ENCODE measurements at places on chromosomes 2 and 18.

DNA sequence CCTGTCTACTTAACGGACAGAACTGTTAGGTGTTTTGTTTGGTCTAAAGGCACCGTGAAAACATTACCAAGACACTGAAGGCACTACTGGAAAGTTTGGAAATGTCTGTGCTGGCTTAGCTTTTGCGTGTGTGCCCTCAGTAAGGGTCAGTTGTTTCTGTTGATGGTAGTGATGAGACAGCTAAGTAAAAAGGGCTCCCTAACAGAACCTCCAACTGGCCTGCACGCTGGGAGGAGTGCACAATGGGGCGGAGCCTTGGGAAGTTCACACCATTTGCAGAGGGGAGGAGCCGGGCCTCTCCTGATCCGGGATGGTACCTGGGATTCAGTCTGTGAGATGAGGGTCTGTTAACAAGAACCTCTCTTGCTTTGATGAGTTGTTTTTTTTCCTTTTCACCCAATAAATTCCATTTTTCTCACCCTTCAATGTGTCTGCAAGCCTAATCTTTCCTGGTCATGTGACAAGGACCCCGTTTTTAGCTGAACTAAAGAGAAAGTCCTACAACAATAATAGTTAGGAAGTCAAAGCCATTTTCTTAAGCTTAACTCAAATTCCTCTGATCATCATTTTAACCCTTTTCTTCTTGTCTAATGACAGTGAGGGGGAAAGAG is 368.7 kb downstream of the PARD3B start:
- DNase-seq, result no peak

DNA sequence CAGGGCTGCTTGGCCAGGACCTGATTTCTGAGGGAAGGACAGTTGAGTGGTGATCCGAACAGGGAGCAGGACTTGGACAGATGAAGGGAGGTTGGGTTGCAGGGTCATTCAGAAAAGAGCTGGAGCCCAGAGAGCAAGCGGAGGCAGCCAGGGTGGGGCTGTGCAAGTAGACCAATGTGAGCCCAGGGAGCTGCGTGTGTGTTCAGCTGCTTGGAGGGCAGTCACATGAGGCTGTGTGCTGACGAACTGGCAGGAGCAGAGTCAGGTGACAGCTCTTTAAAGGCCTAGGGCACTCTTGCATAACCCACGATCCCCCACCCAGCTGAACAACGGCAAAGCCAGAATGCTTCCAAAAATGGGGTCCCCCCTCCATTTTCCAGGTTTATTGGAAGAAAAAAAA is 4.6 kb upstream of the MLPH start:
- no peak for DNase-seq

GRCh38 chr2:188042412-188042811 is 249.3 kb upstream of the GULP1 start:
- no peak for DNase-seq

GRCh38 chr2:191636586-191636985 is 41.4 kb upstream of the NABP1 start:
- no peak for DNase-seq

- no peak for DNase-seq
Measured at GRCh38 chr2:39733070-39733674, 45.9 kb downstream of the THUMPD2 start.

GRCh38 chr18:58576638-58577251 is 52.1 kb downstream of the ALPK2 start:
- DNase-seq, result no peak

DNA sequence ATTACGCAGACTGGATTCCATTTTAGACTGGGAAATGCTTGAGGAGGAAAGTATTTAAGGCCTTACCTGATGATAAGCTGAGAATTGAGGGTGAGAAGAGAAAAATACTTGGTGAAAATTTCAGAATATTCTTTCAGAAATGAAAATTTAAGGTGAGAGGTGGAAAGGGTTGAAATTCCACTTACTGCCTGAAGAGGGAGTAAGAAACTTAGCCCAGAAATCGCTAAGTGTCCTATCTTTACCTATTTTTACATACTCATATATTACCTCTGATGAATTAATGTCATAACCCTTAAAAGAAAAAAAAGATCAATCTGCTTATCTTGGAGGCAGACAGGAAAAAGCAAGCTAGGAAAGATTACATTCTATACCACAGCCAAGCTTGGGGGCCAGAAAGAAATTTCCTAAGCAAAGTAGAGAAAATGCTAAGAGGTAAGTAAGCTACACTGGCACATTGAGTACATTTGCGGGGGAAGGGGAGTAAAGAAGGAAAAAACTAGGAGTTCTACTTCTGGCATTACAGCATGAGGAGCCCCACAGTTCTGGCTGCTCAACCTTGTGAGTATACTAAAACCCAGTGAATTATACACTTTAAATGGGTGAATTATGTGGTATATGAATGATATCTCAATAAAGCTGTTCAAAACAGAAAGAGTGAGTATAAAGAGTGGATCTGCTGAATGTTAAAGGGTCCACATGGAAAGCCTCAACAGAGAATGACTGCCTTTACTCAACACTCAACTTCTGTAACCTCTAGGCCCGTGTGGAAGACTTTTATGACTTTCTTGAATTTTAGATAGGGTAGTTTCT is 33.8 kb downstream of the SMC6 start:
- DNase-seq, result no peak

DNA sequence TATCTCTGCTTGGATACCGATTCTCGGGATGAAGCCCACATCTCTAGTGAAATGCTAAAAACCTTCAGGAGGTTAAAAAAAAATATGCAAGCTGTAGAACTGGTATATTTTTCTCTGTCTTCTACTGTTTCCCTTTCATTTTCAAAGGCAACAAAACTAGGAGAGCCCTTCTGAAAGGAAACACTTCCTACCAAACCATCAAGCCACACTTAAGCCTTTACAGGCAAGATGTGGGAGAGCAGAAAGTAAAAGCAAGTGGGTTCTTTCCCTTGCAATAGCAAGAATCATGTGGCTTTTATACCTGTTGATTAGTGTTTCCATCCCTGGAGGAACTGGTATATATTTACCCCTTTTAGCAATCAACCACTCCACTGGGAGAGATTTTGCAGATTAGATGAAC is 147.9 kb upstream of the ACAA2 start:
- no peak for DNase-seq

- no peak for DNase-seq
Measured at GRCh38 chr2:220127311-220127710, 499.9 kb downstream of the SLC4A3 start.

DNA sequence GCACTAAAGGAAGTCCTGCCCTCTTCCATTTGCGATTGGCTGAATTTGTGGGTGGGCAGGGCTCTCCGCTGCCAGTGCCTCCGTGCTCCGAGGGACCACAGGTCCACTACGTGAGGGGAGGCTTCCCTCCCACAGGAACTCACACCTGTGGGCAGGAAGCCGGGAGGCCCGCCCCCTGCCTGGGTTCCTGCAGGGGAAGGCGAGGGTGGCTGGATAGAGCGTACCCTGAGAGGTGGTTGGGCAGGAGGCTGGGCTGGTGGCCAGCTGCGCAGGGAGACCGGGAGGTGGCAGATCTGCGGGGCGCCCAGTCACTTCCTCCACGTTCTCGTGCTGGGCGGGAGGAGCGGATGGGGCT is 47.0 kb upstream of the PTH2R start:
- no peak for DNase-seq

- peak; percentile 12 for DNase-seq
Measured at GRCh38 chr2:168348076-168348475, 100.7 kb upstream of the STK39 start.

- DNase-seq, result no peak
Measured at GRCh38 chr2:152562198-152562884, 154.9 kb downstream of the PRPF40A start.

- no peak for DNase-seq
Measured at GRCh38 chr2:77571545-77571944, 49.4 kb upstream of the LRRTM4 start.

GRCh38 chr2:229270551-229271410 is at the start of gene PID1:
Gene PID1 (minus strand): TSS chr2:229271287. CDS start chr2:229271043, 244 bp downstream.
- DNase-seq, result no peak

DNA sequence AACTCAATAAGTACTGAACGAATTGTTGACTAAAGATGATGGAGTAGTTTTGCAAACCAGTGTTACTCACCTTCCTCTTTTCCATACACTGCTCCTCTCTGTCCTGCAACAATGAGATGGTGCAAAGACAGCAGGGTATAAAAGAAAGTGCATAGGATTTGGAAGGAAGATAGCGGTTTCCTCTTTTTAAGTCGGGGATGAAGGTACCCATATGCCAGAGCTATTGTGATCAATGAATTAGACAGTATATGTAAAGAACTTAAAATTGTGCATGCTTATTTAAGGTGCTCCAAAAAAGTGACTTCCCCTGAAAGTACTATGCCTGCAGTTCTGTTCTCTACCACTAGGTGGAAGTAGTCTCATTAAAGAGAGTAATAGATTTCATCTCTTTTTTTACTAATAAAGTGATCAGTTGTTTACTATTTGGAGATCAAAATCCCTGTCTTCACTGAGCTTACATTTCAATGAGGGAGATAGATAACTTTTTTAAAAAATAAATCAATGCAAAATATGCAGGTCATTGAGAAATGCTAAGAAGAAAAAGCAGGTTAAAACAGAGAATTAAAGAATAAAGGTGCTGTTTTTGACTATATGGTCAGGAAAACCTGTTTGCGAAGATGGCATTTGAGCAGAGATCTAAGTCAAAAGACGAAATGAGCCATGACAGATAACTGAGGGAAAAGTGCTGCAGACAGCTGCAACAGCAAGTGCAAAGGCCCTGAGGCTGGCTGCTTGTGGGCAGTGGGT is 339.7 kb upstream of the SLC14A2 start:
- no peak for DNase-seq

- DNase-seq, result no peak
Measured at GRCh38 chr2:64376926-64377325, 77.0 kb upstream of the LGALSL start.

DNA sequence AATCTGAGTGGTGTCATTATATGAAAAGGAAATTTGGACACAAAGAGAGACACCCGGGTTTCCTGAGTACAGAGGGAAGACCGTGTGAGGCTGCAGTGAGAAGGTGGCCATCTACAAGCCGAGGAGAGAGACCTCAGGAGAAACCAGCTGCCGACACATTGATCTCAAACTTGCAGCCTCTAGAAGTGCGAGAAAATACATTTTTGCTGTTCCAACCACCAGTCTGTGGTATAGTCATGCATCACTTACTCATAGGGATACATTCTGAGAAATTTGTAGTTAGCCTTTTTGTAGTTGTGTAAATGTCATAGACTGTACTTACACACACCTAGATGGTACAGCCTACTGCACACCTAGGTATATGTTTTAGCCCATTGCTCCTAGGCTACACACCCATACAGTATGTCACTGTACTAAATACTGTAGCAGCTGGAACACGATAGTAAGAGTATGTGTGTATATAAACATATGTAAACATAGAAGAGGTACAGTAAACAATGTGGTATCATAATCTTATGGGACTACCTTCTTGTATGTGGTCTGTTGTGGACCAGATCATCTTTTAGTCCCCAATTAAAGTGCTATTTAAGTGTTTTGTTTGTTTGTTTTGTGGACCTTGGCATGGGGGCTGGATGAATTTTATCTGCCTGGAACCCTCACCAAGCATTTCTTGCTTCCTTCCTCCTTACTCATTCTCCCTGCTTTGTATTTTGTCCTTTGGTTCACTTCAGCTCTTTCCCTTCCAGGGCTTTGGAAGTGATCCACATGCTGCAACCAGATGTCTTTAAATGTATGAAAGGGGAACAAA is 38.3 kb upstream of the SESTD1 start:
- DNase-seq, result no peak

DNA sequence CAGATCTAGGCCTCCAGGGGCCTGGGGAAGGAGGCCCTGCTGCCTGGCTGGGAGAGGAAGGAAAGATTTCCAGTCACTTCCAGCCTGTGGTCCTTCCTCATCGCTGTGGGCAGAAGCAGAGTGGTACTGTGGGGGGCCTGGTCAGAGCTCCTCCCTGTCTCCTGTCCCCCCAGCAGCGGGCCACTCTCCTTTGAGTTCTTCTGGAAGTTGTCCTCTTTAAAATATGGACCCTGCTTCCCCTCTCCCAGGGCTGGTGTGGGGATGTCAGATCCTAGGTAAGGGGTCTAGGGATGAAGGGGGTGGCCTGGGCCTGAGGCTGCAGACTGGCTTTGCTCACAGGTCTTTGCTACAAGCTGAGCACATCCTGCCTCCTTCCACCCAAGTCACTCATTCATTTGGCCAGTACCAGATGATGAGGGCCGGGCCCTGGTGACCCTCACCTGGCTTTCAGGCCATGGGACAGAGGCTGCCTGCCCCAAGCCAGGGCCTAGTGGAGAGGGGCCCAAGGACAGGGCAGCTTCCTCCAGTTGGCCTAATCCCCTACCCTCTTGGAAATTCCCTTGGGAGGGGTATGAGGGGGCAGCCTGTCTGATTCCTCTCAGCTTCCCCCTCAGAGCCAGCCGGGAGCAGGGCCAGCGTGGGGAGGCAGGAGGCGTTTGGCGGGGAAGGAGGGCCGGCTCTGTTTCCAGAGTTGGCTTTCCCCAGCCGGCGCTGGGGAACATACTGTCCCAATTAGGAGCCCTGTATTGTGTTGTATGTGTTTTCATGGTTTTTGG is 231.9 kb downstream of the DYSF start:
- no peak for DNase-seq

DNA sequence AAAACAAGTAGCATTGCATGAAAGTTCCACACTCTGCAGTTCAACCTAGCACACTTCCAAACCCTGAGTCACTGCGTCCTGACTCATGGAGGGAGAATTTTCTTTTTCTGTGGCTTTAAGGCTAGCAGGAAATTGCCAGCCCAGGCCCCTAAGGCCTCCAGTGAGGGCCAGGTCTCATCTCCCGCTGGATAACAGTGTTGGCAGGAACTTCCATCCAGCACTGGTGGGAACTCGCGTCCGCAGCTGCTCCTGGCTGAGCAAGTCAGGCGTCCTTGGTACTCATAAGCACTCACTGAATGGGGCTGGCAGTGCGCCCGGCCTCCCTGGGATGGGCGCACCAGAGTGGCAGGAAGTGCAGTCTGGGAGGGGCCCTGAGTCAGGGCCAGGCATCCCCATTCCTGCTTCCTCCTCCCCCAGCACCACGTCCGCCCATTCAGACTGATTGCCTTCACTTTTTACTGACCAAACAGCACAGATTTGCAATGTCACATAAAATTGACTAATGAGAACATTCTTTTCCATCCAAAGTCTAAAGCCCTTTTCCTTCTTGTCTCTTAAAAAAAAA is 14.3 kb downstream of the MALL start:
- peak; percentile 42 for DNase-seq

GRCh38 chr18:78727877-78728783 is 251.5 kb upstream of the SALL3 start:
- DNase-seq, result no peak

DNA sequence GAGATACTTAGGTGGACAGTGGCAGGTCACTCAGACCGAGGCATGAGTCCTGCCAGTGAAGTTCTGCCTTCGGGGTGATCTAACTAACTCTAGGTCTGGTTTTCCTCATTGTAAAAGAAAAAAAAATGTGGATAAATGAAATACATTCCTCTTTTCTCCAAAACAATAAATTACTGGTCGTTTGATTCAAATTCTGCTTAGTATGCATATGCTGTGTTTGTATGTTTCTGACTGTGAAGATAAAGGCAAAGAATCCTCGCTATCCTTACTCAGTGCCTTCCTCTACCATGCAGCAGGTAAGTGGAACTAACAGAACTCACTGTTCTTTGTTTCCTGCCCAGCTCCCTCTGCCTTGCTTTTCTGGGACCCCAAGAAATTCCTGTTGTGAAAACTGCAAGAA is 330.1 kb downstream of the SUCLG1 start:
- no peak for DNase-seq

GRCh38 chr2:45072862-45073237 is 63.6 kb upstream of the SIX2 start:
- no peak for DNase-seq

Data from stimulated activated CD4-positive, alpha-beta T cell treated with anti-CD3 and anti-CD28 coated beads, Interleukin-15, amount 100 ng/mL, for 24 hours (primary cell).